HFFc6 (cell line): ENCODE measurements at places on chromosomes 3 and 15.

GRCh38 chr15:43808960-43809678 lies 8.7 kb downstream of the HYPK start:
- DNase-seq, result no peak

GRCh38 chr3:123281406-123281805 lies 79.7 kb downstream of the SEC22A start:
- DNase-seq, result no peak

GRCh38 chr15:92611995-92612745 lies 43.4 kb downstream of the FAM174B start:
- no peak for DNase-seq

GRCh38 chr3:114624571-114625181 lies 330.8 kb downstream of the TIGIT start:
- DNase-seq, result peak; percentile 97

GRCh38 chr15:90530250-90531051 lies 728 bp downstream of the CRTC3 start:
- DNase-seq, result peak; percentile 12

- DNase-seq, result no peak
These were observed 237.6 kb downstream of the ITPR1 start for GRCh38 chr3:4730719-4731118.

GRCh38 chr15:62417439-62417838 lies 252.4 kb upstream of the C2CD4B start:
- peak; percentile 25 for DNase-seq

- peak; percentile 61 for DNase-seq
These were observed 844 bp upstream of the PFN2 start for GRCh38 chr3:149971403-149972075.

DNA sequence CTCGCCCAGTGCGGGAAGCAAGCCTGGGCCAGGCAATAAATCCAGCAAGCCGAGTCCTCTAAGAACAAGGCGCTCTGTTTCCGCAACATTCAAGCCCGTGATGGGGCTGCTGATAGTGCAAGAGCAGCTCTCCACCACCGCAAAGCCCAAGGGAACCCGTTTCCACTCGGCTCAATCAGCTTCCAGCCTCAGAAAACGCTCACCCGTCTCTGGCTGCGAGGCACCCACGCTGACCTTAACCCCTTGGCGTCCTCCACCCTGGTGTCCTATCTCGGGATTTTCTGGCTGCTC lies 17.8 kb downstream of the SPATA12 start:
- DNase-seq, result no peak

DNA sequence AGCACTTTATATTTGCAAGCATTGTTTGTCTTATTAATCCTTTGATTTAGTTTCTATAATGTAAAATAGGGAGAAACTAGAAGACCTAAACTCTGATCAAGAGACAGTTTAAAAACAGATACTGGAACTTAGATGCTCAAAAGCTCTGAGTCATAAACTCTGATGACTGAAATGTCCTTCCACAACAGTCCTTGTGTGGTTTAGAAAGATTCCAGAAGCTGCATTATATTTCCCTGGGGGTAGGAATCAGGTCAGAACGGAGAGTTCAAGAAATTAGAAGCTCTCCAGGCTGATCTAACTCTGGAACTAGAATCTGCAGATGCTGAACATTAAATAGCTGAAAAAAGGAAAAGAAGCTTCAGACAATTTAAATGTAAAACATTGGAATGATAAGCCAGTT lies 18.3 kb upstream of the ONECUT1 start:
- DNase-seq, result peak; percentile 5

GRCh38 chr15:68785541-68785940 lies 35.2 kb downstream of the ANP32A start:
- no peak for DNase-seq

- DNase-seq, result peak; percentile 96
These were observed 35.6 kb downstream of the RTP4 start for GRCh38 chr3:187403768-187404288.

GRCh38 chr3:144160627-144161026 lies 189.0 kb downstream of the DIPK2A start:
- DNase-seq, result no peak

- DNase-seq, result no peak
These were observed 28.6 kb downstream of the CHP1 start for GRCh38 chr15:41259546-41260189.

- DNase-seq, result peak; percentile 81
These were observed 155.5 kb downstream of the POLR2M start for GRCh38 chr15:57861815-57862586.

- no peak for DNase-seq
These were observed 130.6 kb downstream of the NSMCE3 start for GRCh38 chr15:29139072-29139471.

DNA sequence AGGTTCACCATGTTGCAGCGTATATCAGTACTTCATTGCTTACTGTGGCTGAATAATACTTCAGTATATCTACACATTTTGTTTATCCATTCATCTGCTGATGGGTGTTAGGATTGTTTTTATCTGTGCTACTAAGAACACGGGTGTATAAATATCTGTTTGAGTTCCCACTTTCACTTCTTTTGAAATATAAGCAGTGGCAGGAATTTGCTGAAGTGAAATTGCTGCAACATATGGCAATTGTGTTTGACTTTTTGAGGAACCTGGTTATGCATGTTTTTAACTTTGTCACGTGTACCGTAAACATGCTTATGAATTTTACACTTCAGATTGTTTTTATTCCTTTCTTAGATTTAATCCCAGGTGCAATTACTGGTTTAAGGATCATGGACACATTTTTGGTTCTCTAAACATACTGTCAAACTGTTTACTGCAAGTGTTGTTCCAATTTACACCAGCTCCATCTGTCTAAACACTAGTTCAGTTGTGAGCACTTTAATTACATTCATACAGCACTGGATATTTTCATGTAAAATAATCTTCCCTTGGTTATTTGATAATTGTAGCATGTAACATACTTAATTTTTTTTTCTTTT lies 23.1 kb downstream of the TRAK1 start:
- DNase-seq, result no peak

DNA sequence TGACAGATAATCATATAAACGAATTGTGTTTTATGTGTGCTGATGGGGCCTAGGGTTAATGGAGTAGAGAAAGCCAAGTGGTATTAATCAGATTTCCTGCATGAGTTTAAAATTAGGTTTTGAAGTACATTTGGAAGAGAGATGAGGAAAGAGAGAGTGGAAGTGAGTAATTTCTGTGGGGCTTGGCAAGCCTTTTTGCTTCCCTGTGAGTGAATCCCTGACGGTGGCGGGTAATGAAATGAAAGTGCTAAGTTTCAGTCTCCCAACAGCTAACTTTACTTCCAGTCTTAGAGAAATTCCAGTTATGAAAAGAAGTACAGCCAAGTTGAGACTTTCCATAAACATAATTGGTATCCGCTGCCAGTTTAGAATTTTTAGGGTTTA lies 139.4 kb downstream of the BBX start:
- DNase-seq, result peak; percentile 47

GRCh38 chr15:27956285-27956684 lies 142.8 kb downstream of the OCA2 start:
- DNase-seq, result no peak

- no peak for DNase-seq
These were observed 2.1 kb downstream of the GHRL start for GRCh38 chr3:10290481-10291176.

DNA sequence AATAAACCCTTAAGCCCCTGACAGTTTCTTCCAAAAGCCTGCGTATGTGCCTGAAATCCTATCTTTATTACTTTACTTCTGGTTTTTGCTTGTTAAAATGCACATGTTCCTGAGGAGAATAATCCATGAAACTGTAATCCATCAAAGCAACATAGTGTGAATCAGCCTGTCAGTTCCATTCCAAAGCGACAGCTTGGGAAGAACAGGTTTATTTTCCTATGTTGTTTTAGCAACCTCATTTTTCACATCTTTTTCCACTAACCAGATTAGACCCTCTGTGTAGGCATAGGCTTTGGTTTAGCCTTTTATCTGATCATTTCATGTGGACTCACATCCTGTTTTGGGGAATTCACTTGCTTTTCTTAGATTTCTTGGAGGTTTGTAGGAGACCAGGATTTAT lies 988.0 kb downstream of the SQOR start:
- DNase-seq, result no peak

DNA sequence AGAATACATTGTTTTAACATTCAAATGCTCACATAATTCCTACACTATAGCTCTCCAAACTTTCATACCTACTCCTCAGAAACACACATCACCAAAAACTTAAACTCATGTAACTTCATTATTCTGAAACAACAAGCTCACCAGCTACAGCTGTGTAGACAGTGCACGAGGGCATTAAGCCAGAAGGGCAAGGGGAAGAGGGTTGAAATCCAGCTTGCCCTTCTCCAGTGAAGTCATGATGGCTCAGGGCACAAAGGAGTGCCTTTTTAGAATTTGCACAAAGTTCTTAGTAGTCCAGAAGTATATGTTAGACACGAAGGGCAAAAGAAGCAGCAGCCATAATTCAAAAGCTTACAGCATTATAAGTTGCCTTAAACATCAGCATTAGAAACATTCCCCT lies 8.6 kb downstream of the SLC12A6 start:
- no peak for DNase-seq

GRCh38 chr3:112623717-112624116 lies 17.2 kb downstream of the CCDC80 start:
- DNase-seq, result no peak

- no peak for DNase-seq
These were observed 14.5 kb downstream of the MESP2 start for GRCh38 chr15:89790661-89791060.

DNA sequence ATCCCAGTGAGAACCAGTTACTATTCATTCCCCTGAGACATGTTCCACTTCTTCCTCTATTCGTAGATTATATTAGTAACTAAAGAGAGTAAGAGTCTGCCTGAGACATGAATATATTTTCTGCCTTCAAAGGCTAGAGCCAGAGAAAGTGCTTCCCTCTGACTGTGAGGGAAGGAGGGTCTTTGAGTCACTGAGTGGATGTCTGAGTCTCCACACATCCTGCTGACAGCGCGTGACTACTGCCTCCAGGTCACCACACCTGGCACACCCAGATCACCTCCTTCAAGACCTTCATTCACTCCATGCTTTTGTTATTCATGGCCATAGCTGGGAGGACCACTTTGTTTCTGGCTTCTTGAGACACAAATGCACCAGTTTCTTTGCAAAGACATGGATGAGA lies 135.6 kb downstream of the SOX2 start:
- DNase-seq, result no peak

- DNase-seq, result no peak
These were observed 42.5 kb downstream of the IL16 start for GRCh38 chr15:81239190-81239589.

GRCh38 chr15:33448961-33449606 lies 138.3 kb downstream of the RYR3 start:
- DNase-seq, result no peak

DNA sequence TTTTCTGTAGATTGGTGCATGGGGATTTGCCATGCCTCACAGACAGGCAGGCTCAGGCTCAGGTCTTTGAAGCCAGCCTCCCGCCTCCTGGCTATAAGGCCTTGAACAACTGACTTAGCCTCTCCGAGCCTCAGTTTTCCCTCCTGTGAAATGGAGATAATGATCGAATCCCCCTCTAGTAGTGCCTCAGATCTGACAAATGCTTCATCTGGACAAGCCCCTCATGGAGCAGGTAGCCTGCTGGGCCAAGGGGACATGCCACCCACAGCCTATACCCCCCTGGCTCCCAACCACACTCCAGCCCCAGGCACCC lies 68.1 kb upstream of the LCTL start:
- DNase-seq, result no peak

- no peak for DNase-seq
These were observed 7.8 kb downstream of the KNG1 start for GRCh38 chr3:186724911-186725310.

- DNase-seq, result no peak
These were observed 76.2 kb upstream of the MRPS22 start for GRCh38 chr3:139267300-139268246.

DNA sequence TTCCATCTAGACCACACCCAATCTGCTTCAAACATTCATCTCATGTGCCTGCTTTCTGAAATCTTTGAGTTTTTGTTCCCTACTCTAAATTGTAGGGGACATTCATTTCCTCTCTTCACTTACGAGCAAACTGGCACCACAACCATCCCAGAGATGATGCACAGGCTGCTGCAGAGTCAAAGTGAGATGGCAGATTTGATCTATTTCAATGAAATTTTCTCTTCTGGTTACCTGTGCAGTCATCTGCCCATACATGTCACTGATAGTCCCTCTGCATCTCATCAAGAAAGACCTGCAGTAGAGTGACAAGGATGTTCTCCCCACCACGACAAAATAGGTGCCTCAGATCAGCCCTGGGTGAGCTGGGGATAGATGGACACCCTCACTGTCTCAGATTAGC lies 118.2 kb upstream of the TNFAIP8L3 start:
- no peak for DNase-seq

GRCh38 chr15:64251121-64251520 lies 88.3 kb upstream of the PPIB start:
- DNase-seq, result no peak

DNA sequence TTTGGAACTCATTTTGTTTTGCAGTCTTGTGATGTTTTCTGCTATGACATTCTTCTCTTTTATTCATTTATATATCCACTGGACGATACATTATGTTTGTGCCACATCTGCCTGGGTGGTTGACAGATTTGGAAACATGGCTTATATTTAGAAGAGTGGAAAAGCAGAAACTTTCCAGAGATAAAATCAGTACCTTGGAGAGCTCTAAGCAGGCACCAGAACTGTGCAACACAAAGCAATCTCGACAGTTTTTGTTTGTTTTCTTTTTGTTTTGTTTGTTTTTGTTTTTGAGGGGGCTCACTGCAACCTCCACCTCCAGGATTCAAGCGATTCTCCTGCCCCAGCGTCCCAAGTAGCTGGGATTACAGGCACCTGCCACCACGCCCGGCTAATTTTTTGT lies 45.5 kb downstream of the SYN2 start:
- DNase-seq, result no peak

DNA sequence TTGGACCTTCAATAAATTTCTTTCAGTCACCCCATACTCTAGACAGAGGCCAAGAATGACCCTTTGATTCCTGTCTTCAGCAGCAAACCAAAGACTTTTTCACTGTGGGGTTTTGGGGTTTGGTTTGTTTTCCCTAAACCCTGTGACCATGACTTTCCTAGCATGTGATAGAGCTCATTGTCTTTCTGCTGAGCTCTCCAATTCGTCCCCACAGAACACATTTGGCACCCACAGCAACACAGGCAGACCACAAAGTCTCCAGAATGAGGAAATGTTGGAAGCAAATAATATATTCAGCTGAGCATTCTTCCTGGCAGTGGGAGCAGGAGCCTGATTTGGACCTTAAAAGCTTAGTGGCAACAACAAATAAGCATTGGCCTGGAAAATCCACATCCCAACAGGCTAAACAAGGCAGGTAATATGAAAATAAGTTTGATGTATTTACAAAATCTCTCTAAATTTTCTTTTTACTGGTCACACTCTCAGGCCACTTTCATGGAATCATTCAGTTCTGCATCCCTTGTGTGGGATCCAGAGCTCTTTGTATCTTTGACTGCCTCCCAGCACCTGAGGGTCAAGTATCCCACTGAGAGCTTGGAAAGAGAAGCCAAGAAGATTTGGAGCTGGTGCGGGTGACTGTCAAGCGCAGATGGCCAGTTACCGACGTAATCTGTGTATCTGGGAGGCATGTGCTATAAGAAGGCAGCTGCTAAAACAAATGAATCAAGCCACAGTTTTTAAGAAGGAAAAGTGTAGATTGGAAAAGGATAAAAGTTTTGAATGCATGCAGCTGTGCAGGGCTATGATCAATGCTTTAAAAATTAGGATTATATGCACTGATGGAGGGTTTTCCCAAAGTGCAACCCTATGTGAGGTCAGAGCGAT lies 36.5 kb upstream of the CPB1 start:
- no peak for DNase-seq

- DNase-seq, result no peak
These were observed 1.3 kb downstream of the CLEC3B start for GRCh38 chr3:45027441-45027840.

GRCh38 chr3:50395070-50395860 lies 35.9 kb upstream of the TMEM115 start:
- DNase-seq, result no peak
